ENCODE measurements at places on chromosomes 5 and 9.

GRCh38 chr5:180990882-180991242 lies 2.2 kb downstream of the BTNL3 start:
- no peak for DNase-seq

- no peak for DNase-seq
These were observed 29.3 kb downstream of the MARVELD2 start for GRCh38 chr5:69444127-69444754.

DNA sequence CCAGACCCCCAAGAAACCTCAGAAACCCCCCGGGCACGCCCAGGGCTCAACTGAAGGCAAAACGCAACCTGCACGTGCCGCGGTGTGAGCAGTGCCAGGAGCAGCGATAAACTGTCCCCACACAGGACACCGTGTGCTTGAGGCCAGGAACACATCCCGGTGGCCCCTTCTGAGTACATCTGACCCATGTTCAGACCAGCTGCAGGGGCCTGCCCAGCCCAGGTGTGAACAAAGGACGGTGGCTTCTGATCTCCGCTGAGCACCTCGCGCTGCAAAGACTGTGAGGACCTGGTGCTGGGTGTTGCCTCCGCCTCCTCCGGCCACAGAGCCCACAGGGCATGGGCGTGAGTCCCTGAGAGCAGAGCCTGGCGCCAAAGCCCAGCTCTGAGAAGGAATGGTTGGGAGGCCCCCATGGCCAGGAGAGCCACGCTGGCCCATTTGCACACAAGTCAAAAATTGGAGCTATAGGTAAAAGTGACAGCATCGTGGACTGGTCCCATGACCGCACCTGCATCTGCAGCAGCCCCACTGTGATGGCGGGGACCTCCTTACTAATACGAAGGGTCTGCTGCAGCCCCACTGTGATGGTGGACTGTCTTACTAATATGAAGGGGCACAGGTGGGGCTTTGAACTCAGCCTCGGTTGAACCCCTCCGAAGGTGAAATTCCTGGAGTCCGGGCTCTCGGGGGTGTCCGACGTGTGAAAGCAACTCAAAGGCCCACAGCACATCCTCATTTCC lies 31.5 kb downstream of the NDUFS6 start:
- DNase-seq: no peak

DNA sequence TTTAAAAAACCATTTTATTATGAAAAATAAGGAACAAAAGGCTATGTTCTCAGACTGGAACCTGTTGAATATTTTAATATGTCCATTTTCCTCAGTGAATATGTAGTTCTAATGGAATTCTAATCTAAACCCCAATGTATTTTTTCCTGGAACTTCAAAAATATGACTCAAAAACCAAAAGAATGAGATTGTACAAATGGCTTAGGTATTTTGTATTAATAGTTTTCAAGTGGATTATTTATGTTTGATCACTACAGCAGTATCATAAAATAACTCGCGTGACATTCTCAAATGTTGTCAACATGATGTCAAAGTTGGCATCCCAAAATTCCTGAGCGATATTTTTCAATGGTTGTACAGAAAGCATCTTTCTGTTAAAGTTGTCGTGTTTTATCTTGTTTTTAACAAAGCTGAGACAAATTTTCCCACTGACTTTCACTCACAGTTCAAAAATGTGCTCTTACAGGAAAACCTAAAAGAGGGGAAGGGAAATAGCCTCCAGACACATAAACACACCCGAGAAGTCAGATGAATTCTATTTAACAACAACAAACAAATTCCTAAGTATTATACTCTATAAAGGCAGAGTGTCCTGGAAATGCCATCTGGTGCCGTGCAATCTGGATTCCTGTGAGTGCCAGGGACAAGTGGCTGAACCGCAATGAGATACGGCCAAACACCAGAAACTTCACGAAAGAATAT lies 68.1 kb upstream of the TAS2R1 start:
- DNase-seq: no peak

GRCh38 chr9:69519470-69520240 lies 152.5 kb downstream of the APBA1 start:
- DNase-seq: no peak

DNA sequence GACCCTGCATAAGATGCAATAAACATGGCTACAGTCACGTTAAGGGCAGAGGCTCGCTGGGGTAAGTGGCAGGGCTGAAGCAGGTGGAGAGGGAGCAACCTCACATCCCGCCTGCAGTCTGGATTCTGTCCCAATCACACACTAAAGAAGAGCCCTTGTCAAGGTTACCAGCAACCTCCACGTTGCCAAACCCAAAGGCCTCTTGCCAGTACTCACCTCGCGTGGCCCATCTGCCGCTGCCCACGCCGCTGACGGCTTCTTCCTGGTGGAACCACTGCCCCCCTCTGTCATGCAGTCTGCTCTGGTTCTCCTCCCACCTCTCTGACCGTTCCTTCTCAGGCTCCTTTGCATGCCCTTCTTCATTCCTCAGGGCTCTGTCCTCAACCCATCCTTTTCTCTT lies 8.8 kb downstream of the AQP7 start:
- DNase-seq: no peak

DNA sequence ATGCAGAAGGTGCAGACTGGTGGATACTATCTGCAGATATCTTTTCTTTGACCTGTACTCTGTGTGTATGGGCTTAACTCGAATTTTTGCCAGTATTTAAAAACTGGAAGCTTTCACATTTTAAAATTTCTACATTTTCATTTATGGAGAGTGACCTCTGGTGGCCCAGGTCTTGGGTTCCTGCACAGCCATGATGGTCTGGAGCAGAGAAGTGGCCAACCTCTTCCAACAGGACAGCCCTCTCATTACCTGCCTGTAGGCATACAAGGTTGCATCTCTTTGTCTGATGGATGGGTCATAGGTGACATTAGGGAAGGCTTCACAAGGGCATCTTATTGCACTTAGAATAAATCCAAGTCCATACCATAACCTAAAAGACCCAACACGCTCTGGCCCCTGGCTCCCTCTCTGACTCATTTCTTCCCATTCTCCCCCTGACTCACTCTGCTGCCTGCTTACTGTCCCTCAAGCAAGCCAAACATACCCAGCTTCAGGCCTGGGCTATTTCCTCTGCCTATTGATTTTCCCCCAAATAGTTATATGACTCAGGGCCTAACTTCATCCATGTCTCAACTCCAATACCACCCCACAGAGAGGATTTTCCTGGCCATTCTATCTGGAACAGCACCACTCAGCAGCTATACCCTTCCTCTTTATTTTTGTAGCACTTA lies 113.3 kb upstream of the SLC1A3 start:
- no peak for DNase-seq

DNA sequence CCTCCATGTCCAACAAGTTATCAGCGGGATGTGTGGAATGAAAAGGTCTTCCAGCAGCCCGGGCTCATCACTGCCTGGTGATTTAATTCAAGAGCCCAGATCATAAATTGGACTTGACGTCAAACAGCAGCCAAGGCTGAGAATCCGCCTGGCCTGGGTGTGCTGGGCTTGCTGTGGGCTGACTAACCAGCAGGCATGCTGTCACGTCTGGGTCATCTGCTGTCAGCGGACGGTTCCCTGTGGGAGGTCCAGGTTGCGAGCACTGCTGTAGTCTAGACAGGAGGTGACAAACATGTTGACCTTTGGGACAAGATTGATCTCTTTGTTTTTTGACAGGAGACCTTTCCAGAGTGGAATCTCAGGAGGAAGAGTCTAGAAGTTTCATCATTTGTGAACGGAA lies 289.7 kb downstream of the OSTF1 start:
- no peak for DNase-seq

GRCh38 chr9:81540142-81540710 lies 149.1 kb downstream of the TLE1 start:
- DNase-seq: no peak

GRCh38 chr5:108669462-108669861 lies 78.2 kb upstream of the FER start:
- DNase-seq: no peak

DNA sequence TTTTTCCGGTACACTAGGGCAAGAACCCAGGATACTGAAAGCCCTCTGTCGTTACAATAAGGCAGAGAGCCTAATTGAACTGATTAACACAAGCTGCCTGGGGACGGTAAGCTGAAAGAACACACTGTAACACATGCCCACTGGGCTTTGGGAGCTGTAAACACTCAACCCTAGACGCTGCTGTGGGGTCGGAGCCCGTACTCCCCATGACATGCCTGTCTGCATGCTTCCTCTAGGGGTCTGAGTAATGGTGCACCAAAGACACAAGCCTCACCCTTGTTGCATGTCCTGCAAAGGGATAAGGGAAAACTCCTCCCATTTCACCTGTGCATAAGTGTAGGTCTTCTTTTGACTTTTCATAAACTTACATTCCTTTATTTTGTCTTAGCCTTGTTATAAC lies 194.0 kb downstream of the FBXL7 start:
- DNase-seq: no peak

- DNase-seq: no peak
These were observed 153.9 kb downstream of the MARCHF11 start for GRCh38 chr5:16025681-16026080.

GRCh38 chr9:101587332-101588043 lies 7.3 kb downstream of the PPP3R2 start:
- no peak for DNase-seq

DNA sequence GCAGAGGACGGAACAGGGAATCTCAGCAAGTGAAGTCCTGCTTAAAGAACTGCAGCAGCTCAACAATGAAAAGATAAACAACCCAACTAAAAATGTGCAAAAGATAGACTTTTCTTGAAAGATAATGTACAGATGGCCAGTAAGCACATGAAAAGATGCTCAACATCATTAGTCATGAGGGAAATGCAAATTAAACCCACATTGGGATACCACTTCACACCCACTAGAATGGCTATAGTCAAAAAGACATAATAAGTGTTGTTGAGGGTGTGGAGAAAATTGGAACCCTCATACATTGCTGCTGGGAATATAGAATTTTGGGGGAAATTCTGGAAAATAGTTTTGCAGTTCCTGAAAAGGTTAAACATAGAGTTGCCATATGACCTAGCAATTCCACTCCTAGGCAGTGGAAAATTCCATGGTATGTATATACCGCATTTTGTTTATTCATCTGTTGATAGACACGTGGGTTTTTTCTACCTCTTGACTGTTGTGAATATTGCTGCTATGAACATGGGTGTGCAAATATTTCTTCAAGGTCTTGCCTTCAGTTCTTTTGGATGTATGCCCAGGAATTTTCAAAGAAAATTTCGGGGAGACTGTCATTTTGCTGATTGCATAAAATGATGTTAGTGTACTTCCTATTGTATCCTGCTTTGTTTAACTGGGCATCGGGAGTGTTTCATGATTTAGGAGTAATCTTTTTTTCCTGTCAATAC lies 7.2 kb downstream of the CNOT8 start:
- no peak for DNase-seq

- no peak for DNase-seq
These were observed 65.2 kb upstream of the ADRA1B start for GRCh38 chr5:159851053-159851452.

GRCh38 chr5:133434336-133434735 lies 178.0 kb downstream of the FSTL4 start:
- no peak for DNase-seq

- DNase-seq: peak; percentile 6
These were observed at the start of gene SARDH for GRCh38 chr9:133737774-133738639. SARDH (minus strand) TSS chr9:133738352; CDS start chr9:133734173, 4,179 bp downstream.

Measured in stimulated activated CD8-positive, alpha-beta memory T cell treated with anti-CD3 and anti-CD28 coated beads, Interleukin-4, amount 100 ng/mL, for 1 hour (primary cell).